Memory B cell (primary cell): ENCODE measurements at places on chromosomes 6 and 20.

- DNase-seq = no peak
Observed at GRCh38 chr6:143614235-143614634, 63.5 kb upstream of the PHACTR2 start.

GRCh38 chr20:61555566-61555965 lies 303.5 kb downstream of the CDH4 start:
- no peak for DNase-seq

GRCh38 chr6:89134723-89135122 lies 11.1 kb upstream of the PM20D2 start:
- DNase-seq = no peak

GRCh38 chr6:17863901-17864754 lies 123.3 kb downstream of the KIF13A start:
- DNase-seq = no peak

- DNase-seq = no peak
Observed at GRCh38 chr6:168286116-168286515, 33.5 kb downstream of the DACT2 start.

DNA sequence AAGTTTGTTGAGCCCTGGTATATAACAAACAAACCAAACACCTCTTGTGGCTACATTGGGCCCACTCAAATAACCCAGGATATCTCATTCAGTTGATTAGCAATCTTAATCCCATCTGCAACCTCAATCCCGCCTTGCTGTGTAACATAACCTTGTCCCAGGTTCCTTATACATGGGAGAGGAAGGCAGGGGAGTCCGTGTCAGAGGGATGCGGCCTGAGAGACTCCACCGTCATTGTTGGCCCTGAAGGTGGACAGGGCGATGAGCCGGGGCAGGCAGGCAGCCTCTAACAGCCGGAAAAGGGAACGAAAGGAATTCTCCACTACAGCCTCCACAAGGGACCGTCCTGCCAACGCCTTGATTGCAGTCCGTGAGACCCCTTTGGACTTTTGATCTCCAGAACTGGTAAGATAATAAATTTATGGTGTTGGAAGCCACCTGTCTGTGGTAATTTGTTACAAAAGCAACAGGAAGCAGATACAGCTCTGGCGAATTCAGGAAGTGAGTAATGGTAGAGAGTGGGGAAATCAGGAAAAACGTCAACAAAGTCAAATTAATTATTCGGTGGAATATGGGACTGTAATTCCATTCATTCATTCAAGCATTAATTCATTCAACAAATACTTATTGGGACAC lies 124.5 kb upstream of the SALL4 start:
- DNase-seq = no peak

- DNase-seq = no peak
Observed at GRCh38 chr6:4870821-4871494, 94.8 kb downstream of the CDYL start.

DNA sequence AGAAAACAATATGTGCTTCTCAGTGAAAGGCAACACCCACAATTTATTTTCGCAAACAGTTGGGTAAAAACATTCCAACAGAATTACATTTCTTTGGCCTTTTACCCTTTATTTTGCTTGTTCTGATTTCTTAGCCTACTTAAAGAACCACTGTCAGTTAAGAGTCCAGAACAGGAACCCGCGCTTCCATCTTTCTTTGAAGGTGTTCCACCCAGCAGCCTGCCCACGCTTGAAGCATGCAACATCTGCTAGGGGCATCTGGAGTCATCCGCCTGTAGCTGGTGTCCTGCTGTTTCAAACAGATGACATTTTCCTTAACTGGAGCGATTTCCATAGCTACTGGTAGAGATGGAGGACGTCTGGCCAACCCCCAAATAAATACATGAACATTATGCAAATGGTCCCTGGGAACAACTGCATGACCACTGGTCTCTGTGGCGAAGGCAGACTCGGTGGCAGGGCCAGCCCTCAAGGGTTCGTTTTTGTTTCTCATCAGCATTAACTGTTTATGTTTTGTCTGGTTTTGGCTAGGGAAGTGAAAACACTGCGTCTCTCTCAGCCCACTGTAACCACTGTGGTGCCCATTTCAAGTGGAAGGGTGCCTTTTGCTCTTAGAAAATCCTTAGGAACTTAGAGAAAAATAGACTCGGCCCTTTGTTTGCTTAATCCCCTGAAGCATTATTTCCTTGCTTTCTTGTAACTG lies 51.6 kb downstream of the LAMA4 start:
- DNase-seq = no peak

DNA sequence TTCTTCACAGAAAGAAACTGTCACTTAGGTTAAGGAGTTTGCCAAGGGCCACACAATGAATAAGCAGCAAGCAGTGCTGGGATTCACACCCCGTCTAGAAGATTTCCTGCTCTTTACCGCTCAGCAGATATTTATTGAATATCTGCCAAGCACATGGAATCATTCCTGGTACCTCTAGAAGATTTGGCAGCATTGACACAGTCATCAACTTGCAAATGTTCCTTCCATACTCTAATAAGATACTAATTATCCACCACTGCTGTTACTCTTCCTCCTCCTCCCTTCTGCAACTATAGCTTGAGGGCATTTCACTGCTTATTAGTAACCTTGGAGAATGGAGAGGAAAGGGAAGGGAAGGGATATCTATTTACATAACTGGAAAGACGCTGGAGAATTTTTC lies 13.0 kb downstream of the MOXD1 start:
- DNase-seq = no peak

GRCh38 chr6:47047097-47047478 lies 5.0 kb upstream of the ADGRF1 start:
- no peak for DNase-seq

- no peak for DNase-seq
Observed at GRCh38 chr6:33850869-33851541, 47.2 kb upstream of the MLN start.

- no peak for DNase-seq
Observed at GRCh38 chr6:125987026-125987617, 782 bp downstream of the TRMT11 start.

DNA sequence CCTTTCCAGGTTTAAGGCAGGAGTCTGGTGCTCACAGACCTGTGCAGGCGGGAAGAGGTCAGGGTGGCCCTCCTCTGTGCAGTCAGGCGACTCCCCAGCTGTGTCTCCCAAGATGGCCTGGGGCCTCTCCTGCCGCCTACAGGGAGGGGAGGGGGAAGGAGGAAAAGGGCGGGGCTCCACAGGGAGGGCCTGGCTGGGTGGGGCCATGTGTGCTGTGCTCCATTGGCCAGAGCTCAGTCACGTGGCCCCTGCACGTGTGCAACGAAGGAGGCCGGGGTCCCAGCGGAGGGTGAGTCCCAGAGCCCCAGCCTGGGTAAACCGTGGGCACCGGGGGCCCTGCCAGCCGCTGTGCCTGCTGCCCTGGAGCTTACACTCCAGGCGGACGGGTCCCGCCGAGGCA lies 211.6 kb downstream of the ZDHHC14 start:
- DNase-seq = no peak

- DNase-seq = no peak
Observed at GRCh38 chr6:40713002-40713719, 126.0 kb upstream of the LRFN2 start.

DNA sequence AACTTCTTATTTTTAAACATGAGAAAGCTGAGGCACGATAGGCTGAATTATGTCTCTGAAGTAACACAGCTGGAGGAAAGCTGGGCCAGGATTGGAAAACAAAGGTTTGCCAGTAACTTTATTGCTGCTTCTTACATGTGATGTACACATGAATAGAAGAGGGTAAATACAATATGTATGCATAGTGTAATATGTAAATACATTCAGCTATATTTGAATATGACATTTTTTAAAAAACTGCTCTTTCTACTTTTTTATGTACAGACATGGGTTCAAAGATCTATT lies 90.2 kb downstream of the ADTRP start:
- no peak for DNase-seq

DNA sequence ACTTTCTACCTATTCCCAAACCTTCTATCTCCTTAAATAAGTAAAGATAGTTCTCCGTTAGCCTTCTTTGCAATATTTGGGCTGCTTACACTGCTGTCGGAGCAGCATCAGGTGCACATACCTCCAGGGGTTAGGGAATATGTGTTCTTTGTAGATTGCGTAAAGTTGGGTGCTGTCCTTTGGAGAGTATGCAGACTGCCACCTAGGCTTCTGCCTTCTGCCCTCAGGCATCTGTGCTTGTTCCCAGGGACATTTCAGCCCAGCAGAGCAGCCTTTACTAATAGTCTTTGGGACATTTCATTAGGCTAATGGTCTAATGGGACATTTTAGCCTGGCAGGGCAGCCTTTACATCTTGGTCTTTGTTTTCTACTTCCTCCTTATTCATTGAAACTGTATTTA lies 260.6 kb downstream of the TPBG start:
- no peak for DNase-seq

GRCh38 chr6:25278914-25279747 lies at the start of gene CARMIL1:
TSS of gene CARMIL1 (plus strand) at chr6:25279374. CDS start at chr6:25279796, 422 bp downstream.
- peak; percentile 41 for DNase-seq

DNA sequence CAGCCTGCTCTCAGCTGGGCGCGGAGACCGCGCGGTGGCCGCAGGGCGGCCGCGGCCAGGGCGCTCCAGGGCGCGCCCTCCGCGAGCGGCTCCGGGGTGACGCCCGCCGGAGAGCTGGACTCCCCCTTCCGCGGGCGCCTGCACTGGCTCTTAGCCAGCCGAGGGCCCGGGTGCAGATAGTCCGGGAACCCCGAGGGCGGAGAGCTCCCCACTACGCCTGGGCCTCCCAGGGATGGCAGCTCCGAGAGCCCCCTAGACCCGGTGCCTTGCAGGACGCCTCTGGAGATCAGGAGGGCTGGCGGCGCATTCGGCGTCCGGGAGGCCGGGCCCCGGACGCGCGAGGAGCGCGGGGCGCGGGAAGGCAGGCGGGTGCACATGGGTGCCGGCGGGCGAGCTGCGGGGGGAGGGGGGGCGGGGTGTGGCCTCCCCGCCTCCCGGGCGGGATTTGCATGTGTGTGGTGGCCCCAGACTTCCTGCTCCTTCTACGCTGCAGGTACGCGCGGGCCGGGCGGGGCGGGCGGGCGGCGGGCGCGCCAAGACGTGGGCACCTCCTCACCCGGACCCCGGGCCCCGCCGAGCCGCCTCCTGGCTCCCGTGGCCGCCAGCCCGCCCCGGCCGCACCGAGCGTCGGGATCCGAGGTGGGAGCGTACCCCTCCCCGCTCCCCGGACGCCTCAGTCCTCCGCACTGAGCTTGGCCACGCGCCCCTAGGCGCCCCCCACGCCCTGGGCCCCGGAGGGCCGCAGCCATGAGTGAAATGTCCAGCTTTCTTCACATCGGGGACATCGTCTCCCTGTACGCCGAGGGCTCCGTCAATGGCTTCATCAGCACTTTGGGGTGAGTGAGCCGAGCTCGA lies at the start of gene ITPR3:
ITPR3 (plus strand) TSS at position 467 of the 855 bp plus-strand sequence; CDS start at position 748, 281 bp downstream.
- peak; percentile 68 for DNase-seq

- no peak for DNase-seq
Observed at GRCh38 chr20:10823585-10823984, 149.8 kb upstream of the JAG1 start.

DNA sequence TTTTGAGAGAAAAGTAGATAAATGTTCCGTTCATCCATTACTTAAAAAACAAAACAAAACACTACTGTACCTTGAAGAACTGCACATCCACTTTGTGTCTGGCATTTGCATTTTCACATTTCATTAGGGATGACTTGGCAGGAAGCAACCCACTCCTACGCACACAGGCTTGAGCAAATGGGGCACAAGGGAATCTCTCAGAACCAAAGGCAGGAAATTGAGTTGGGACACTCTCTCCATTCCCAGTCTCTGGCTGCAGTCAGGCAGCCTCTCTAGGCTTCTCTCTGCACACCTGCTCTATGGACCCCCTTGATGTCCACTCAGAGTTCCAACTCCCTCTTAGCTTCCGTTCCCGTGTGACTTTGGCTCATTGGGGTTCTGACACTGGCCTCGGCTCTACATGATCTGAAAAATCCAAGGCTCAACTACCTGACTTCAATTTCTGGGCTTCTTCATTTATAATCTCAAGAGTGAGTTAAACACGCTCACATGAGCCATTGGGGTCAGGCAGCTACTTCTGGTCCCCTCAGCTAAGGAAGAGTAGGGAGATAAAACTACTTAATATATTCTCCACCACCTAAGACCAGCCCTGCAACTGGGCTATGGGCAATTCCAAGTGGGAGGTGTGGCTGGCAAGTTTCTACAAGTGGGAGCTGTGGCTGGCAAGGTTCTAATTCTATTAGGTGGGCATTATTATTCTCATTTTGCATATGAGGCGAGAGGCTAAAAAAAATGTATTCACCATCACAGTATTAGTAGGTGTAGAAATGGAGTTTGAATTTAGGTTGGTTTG lies 251.9 kb downstream of the SOD2 start:
- DNase-seq = no peak

- DNase-seq = no peak
Observed at GRCh38 chr20:19789446-19789845, 31.4 kb downstream of the RIN2 start.

DNA sequence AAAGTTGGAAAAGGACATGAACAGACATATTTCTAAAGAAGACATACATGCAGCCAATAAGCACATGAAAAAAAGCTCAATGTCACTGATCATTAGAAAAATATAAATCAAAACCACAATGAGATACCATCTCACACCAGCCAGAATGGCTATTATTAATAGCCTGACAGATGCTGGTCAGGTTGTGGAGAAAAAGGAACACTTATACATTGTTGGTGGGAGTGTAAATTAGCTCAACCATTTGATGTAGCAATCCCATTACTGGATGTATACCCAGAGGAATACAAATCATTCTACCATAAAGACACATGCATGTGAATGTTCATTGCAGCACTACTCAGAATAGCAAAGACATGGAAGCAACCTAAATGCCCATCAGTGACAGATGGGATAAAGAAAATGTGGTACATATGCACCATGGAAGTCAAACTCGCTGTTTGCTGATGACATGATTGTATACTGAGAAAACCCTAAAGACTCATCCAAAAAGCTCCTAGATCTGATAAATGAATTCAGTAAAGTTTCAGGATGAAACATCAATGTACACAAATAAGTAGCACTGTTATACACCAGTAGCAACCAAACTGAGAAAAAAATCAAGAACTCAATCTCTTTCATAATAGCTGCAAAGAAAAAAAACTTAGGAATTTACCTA lies 196.8 kb downstream of the ADGB start:
- no peak for DNase-seq

DNA sequence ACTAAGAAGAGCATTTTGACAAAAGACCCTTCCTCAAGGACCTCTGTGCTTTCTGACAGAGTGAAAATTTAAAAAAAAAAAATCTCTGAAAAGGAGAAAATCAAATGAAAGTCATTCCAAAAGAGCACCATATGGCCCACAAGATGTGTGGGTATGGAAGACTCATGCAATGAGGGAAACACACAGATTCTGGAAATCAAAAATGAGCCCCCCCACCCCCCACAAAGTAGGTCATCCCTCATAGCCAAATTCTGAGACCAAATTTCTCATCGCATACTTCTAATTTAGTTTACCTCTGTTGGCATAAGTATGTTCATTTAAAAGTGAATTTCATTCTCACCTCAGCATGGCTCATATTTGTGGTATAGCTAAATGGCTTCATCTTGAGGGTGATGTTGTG lies 181.3 kb upstream of the KCNQ5 start:
- DNase-seq = no peak

GRCh38 chr6:56168596-56168995 lies 78.8 kb downstream of the COL21A1 start:
- DNase-seq = no peak
